ENCODE measurements at places on chromosomes 6 and 20. TPM values are rescaled to one million over a fixed set of nuclear protein-coding genes. Genes with fewer than 3 reads are reported as not detected.
A peak's percentile ranks its signal among the peaks of the same experiment; 100 is the strongest.

The NCOA5 gene
- 53.1 TPM for total RNA-seq

The PFDN6 gene
- total RNA-seq = 82.8 TPM

The FAM162B gene
- not detected for total RNA-seq

The SPTLC3 gene
- not detected for total RNA-seq

The COL10A1 gene
- not detected for total RNA-seq

The CEP85L gene
- 14.6 TPM for total RNA-seq

- peaks cover 3% of the 10 kb centered on the region for H3K27me3 ChIP-seq
- no peak for DNase-seq
- H3K36me3 ChIP-seq = no peaks in the 10 kb centered on the region
- no peaks in the 10 kb centered on the region for H3K4me1 ChIP-seq
- no peak overlapping the region for H3K27ac ChIP-seq
These were observed 44.8 kb downstream of the MEP1A start for GRCh38 chr6:46838033-46838432.

GRCh38 chr6:69584913-69585729, 211.7 kb downstream of the LMBRD1 start:
- no peak overlapping the region for H3K27ac ChIP-seq
- H3K27me3 ChIP-seq = peaks cover 2% of the 10 kb centered on the region
- peaks cover 12% of the 10 kb centered on the region for H3K4me1 ChIP-seq

DNA sequence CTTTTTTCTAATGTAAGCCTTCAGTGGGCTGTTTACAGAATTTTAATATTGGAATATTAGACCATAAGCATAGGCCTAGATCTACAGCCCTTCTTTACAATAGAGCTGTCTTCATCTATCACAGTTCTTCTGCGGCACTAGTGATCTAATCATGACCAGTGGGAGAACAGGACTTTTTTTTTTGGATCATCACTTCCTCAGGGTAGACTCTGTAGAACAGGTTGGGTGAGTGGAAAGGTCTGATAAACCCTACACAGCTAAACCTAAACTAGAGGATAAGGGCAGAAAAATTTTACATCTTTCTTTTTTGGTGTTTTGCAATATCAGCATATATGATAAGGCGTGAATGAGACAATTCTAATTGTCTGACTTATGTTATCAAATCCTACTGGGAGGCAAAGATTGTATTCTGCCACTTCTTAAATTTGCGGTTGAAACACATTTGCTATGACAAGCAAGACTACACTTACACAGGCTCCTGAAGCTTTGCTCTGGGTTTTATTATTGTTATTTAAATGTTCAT, 52.2 kb downstream of the GOPC start:
- peaks cover 19% of the 10 kb centered on the region for H3K27me3 ChIP-seq
- H3K4me3 ChIP-seq = no peak overlapping the region
- H3K27ac ChIP-seq = no peak overlapping the region
- no peak for DNase-seq
- no peaks in the 10 kb centered on the region for H3K36me3 ChIP-seq

- no peak overlapping the region for H3K4me3 ChIP-seq
- no peaks in the 10 kb centered on the region for H3K4me1 ChIP-seq
- DNase-seq = no peak
These were observed 272.9 kb downstream of the SMOC2 start for GRCh38 chr6:168713839-168714238.

- H3K27me3 ChIP-seq = peaks cover 19% of the 10 kb centered on the region
- no peak overlapping the region for H3K27ac ChIP-seq
- peaks cover 11% of the 10 kb centered on the region for H3K4me1 ChIP-seq
- no peak for DNase-seq
- H3K36me3 ChIP-seq = no peaks in the 10 kb centered on the region
These were observed 6.2 kb downstream of the EPHA7 start for GRCh38 chr6:93413190-93413589.

- no peaks in the 10 kb centered on the region for H3K4me1 ChIP-seq
- no peak overlapping the region for H3K4me3 ChIP-seq
- DNase-seq = no peak
- H3K36me3 ChIP-seq = no peaks in the 10 kb centered on the region
These were observed 223.9 kb downstream of the PHF3 start for GRCh38 chr6:63859528-63859927.

- no peak overlapping the region for H3K27ac ChIP-seq
- H3K4me3 ChIP-seq = no peak overlapping the region
- H3K27me3 ChIP-seq = no peaks in the 10 kb centered on the region
- DNase-seq = no peak
These were observed 751.1 kb downstream of the DHX35 start for GRCh38 chr20:39713076-39713840.

DNA sequence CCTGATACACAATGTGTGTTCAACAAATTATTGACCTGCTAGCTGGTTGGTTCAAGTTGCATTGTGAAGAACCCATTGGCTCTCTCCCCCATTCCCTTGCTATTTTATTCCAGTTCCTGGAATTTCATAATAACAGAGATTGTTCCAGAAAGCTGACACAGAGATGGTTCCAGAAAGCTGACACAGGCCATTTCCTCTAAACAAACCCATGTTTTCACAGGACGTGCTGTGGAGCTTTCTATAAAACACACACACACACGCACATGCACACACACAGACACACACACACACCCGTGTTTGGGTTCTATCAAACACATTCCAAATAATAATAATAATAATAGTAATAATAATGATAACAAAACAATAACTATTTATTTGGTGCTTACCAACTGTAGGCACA, 259.1 kb downstream of the CLIC5 start:
- H3K36me3 ChIP-seq = no peaks in the 10 kb centered on the region
- no peak for DNase-seq
- H3K27ac ChIP-seq = no peak overlapping the region
- no peaks in the 10 kb centered on the region for H3K4me1 ChIP-seq

DNA sequence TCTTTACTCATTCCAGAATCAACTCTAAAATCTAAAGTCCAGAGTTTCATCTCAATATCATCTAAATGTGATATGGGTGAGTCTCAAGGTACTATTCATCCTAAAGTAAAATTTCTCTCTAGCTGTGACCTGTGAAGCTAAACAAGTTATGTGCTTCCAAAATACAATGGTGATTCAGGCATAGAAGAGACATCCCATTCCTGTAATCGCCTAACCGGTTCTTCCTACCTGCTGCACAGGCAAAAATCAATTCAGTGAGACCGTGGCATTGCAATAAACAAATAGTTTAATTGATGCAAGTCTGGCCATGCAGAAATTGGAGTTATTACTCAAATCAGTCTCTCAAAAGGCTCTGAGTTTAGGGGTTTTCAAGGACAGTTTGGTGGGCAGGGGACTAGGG, 232.8 kb downstream of the UBE3D start:
- no peaks in the 10 kb centered on the region for H3K4me1 ChIP-seq
- no peaks in the 10 kb centered on the region for H3K36me3 ChIP-seq
- no peak overlapping the region for H3K27ac ChIP-seq
- no peak overlapping the region for H3K4me3 ChIP-seq
- no peak for DNase-seq

- H3K36me3 ChIP-seq = peaks cover 2% of the 10 kb centered on the region
- H3K27me3 ChIP-seq = no peaks in the 10 kb centered on the region
- H3K4me1 ChIP-seq = peaks cover 53% of the 10 kb centered on the region
- no peak overlapping the region for H3K4me3 ChIP-seq
- peak overlapping the region; percentile 95 for H3K27ac ChIP-seq
These were observed 61.2 kb downstream of the GFOD1 start for GRCh38 chr6:13425943-13426931.

GRCh38 chr6:28982476-28983266, 22.4 kb downstream of the ZNF311 start:
- peak overlapping the region; percentile 97 for H3K27ac ChIP-seq
- H3K4me1 ChIP-seq = peaks cover 46% of the 10 kb centered on the region
- H3K36me3 ChIP-seq = peaks cover 8% of the 10 kb centered on the region
- no peak for DNase-seq
- peak overlapping the region; percentile 89 for H3K4me3 ChIP-seq

DNA sequence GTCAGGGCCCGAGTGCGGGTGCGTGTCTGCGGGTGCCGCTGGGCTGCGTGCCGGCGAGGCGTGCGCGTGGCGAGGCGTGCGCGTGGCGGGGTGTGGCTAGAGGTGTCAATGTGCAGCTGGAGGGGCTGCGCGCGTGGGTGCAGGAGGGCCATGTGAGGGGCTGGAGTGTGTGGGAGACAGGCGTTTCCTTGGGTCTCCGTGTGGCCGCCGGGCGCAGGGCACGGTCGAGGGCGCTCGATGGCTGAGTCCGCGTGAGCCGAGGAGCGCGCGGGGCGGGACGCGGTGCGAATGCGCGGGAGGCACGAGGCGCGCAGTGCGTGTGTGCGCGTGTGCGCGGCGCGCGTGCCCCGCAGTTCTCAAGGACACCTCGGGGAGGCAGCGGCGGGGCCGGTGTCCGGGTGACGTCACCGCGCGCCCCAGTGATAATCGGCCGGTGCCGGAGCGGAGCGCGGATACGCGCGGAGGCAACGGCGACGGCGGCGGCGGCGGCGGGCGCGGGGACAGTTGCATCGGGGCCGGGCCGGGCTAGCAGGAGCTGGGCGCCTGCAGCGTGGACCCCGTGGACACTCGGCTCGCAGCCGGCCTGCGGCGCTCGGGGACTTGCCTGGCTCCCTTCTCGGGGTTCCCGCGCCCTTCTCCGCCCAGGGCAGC, 38.7 kb downstream of the YTHDF1 start:
- no peak overlapping the region for H3K27ac ChIP-seq
- H3K27me3 ChIP-seq = peaks cover 31% of the 10 kb centered on the region
- H3K36me3 ChIP-seq = no peaks in the 10 kb centered on the region
- H3K4me3 ChIP-seq = no peak overlapping the region

DNA sequence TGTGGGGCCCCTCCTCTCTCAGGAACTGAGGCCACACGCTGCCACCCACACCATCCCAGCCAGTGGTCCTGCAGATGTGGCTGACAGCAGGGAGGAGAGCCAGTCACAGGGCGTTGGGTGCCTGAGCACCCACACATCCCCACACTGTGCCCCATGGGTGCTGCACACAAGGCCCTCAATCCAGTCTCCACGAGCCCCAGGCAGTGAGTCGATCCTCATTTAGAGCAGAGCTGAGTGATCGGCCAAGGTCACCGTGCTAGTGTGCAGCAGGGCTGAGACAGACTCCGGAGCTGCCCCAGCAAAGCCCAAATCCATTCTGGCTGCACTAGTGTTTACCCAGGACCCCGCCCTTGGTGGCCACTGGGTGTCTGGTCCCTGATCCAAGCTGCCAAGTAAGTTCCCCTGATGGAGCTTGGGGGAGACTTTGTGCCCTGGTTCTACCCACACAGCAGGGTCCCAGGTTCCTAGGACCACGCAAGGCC, 9.0 kb downstream of the C20orf203 start:
- no peak overlapping the region for H3K27ac ChIP-seq
- no peaks in the 10 kb centered on the region for H3K36me3 ChIP-seq
- H3K4me3 ChIP-seq = no peak overlapping the region
- DNase-seq = no peak

GRCh38 chr20:59145924-59146779, 17.5 kb upstream of the ZNF831 start:
- no peak for DNase-seq
- peaks cover 2% of the 10 kb centered on the region for H3K36me3 ChIP-seq

DNA sequence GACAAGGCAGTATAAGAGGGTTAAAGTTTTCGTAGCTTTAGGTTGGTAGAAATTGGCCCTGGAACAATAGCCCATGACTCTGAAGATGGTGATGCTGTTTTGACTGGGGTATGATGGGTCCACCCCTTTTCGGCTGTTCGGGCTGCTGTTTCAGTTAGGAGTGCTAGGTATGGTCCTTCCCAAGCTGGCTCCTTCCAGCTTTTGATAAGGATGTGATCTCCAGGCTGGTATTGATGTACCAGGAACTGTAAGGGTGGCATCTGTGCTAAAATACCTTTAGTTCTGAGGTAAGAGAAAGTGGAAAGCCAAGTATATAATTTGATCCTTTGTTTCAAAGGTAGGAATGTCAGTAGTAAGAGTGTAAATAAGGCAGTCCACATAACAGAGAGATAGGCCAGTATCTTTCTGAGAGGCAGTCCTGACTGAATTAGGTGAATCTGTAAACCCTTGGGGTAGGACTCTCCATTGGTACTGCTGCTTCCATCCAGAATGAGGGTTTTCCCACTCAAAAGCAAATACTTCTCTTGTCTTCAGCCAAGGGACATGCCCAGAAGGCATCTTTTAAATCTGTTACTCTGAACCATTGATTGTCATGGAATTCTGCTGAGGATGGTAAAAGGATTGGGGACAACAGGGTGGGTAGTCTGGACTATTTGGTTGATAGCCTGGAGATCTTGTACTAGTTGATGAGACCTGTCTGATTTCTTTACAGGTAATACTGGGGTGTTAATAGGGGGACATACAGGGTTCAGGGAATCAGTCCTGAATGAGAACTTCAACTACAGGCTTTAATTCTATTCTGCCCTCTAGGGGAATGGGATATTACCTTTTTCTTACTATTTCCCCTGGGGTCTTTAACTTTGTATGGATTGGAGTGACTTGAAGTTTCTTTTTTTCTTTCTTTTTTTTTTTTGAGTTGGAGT, 6.1 kb upstream of the ZNFX1 start:
- peaks cover 84% of the 10 kb centered on the region for H3K4me1 ChIP-seq
- peaks cover 100% of the 10 kb centered on the region for H3K36me3 ChIP-seq
- no peaks in the 10 kb centered on the region for H3K27me3 ChIP-seq

GRCh38 chr6:140923048-140923447, 1209.7 kb upstream of the GJE1 start:
- no peak overlapping the region for H3K4me3 ChIP-seq
- no peaks in the 10 kb centered on the region for H3K27me3 ChIP-seq

GRCh38 chr6:19289457-19289856, 547.7 kb upstream of the ID4 start:
- H3K27ac ChIP-seq = no peak overlapping the region
- H3K4me1 ChIP-seq = no peaks in the 10 kb centered on the region
- H3K27me3 ChIP-seq = no peaks in the 10 kb centered on the region

GRCh38 chr20:58930496-58930895, 50.6 kb upstream of the NELFCD start:
- no peak overlapping the region for H3K4me3 ChIP-seq
- no peak overlapping the region for H3K27ac ChIP-seq
- no peak for DNase-seq
- H3K27me3 ChIP-seq = no peaks in the 10 kb centered on the region

GRCh38 chr6:54111341-54112045, at the start of gene MLIP:
Gene MLIP, plus strand, starts transcription at chr6:54111443. Its CDS starts 37 bp downstream, at chr6:54111480.
- DNase-seq = no peak
- H3K4me1 ChIP-seq = no peaks in the 10 kb centered on the region
- no peaks in the 10 kb centered on the region for H3K27me3 ChIP-seq
- H3K27ac ChIP-seq = no peak within 1 kb of the TSS

GRCh38 chr20:32319100-32319499, 39.0 kb upstream of the ASXL1 start:
- H3K36me3 ChIP-seq = peaks cover 59% of the 10 kb centered on the region
- H3K4me1 ChIP-seq = peaks cover 5% of the 10 kb centered on the region
- no peak for DNase-seq

GRCh38 chr20:52340036-52340634, 148.6 kb upstream of the ZFP64 start:
- no peak for DNase-seq
- H3K4me3 ChIP-seq = no peak overlapping the region
- no peaks in the 10 kb centered on the region for H3K36me3 ChIP-seq
- H3K27me3 ChIP-seq = peaks cover 14% of the 10 kb centered on the region

GRCh38 chr6:3276174-3277167, 17.7 kb downstream of the PSMG4 start:
- no peaks in the 10 kb centered on the region for H3K27me3 ChIP-seq
- peaks cover 21% of the 10 kb centered on the region for H3K36me3 ChIP-seq
- H3K4me3 ChIP-seq = no peak overlapping the region
- H3K27ac ChIP-seq = no peak overlapping the region
- DNase-seq = no peak

Measured in activated B cell treated with CpG ODN at 0.5 μM for 24 hours (primary cell).